ENCODE measurements at places on chromosomes 7 and 10.

- no peak for DNase-seq
Measured at GRCh38 chr7:96452146-96452545, 130.2 kb upstream of the SLC25A13 start.

DNA sequence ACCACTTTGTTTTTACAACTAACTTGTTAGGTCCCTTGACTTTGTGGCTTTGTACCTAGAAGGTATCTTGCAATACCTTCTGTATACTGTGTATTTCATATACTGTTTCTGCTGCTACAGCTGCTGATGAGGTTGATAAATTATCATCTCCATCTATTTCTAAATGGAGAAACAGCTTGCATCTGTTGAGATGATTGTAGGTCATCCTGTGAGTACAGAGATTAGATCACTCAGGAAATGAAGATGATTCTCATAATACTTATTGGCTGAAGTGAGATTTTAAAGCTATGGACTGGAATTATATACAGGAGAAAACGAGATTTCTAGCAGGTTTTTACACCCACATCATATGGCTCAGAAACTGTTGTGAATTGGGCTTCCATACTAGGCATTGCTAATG is 280.5 kb downstream of the KCND2 start:
- no peak for DNase-seq

GRCh38 chr7:18962031-18962430 is 155.4 kb downstream of the TWIST1 start:
- DNase-seq, result no peak

- no peak for DNase-seq
Measured at GRCh38 chr7:44377681-44378421, 52.5 kb upstream of the CAMK2B start.

GRCh38 chr10:47176903-47177868 is 122.8 kb upstream of the GDF10 start:
- no peak for DNase-seq

GRCh38 chr7:25353732-25354131 is 125.4 kb upstream of the NPVF start:
- no peak for DNase-seq

GRCh38 chr7:94923412-94923811 is 16.0 kb downstream of the PPP1R9A start:
- DNase-seq, result no peak

GRCh38 chr10:73485320-73485719 is 10.5 kb downstream of the PPP3CB start:
- no peak for DNase-seq

DNA sequence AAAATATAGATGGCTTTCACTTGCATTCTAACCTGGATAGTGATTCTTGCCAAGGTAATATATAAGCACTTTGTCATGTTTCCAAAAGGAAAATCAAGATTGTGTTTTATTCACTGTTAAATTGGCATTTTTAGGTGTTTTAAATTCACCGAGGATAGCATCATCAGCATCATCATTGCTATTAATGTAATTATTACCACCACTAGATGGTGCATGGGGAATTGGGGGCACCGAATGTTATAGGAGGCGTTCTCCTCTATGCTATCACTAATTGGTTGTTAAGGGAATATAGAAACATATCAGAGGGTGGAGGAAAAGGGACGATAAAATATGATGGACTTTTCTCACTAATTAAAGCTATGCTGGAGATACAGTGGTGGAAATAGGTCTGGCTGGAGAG is 95.5 kb downstream of the CELF2 start:
- DNase-seq, result no peak

- no peak for DNase-seq
Measured at GRCh38 chr10:11918384-11918783, 95.2 kb downstream of the PROSER2 start.

DNA sequence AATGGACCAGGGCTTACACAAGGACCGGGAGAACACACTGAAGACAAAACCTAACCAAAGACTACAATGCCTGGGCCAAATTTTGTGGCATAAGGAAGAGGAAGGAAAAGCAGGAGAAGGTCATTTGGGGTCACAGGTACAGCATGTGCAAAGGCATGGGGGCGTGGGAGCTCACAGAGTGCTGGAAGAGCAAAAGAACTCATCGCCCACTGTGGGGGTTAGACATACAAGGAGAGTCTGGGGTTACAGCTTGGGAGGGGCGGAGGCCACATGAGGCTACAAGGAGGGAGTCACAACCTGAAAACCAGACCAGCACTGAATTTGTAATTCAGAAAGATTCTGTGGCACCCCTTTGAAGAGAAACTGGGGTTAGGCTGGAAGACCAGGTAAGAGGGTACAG is 9.7 kb downstream of the PUS7 start:
- DNase-seq, result no peak

DNA sequence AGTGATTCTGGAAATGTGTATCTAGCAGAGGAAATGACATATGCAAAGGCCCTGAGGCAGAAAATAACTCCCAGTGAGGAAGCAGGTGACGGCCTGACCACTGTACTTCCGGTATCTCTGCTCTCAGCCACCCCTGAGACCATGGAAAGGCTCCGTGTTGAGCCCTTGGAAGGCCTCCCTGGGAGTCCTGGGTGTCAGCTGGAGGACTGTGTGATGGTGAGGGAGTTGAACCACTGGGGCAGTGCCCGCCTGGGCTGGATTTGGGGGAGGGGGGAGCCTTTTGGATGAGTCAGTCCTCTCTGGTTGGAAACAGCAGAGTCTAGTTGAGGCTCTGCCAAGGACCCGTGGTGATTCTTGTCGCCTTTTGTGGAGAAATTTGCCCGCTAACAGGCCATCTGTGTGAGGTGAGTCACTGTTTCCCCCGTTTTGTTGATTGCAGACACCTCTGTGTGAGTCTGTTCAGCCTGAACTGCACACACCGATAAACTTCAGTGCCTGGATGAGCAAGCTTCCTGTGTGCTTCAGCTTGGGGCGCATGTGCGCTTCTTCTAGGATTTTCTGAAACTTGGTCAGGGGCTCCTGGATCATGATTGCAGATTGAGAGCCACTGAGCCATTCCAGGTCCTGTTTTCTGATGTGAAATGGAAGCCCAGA is 98.6 kb downstream of the GRK5 start:
- peak; percentile 48 for DNase-seq

- DNase-seq, result no peak
Measured at GRCh38 chr10:14670551-14671240, 104.0 kb downstream of the FAM107B start.

- DNase-seq, result no peak
Measured at GRCh38 chr7:51229106-51229537, 87.5 kb downstream of the COBL start.

DNA sequence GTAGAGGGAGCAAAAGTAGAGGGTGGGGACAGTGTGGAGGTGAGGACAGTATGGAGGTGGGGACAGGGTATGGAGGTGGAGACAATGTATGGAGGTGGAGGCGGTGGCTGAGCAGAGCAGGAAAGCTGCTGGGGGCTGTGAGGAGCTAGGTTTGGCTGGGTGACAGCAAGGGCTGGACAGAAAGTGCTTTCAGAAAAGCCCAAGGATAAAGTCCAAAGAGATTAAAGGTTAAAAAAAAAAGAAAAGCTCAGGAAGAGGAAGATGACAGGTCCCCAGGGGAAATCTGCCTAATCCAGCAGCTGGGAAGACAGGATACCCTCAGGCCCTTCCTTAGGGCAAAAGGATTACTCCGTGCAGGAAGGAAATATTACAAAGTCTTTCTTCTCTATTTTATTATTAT is 32.1 kb upstream of the PFKFB3 start:
- no peak for DNase-seq

GRCh38 chr10:113515161-113515560 is 37.7 kb upstream of the HABP2 start:
- DNase-seq, result no peak

- DNase-seq, result no peak
Measured at GRCh38 chr10:30047924-30048531, 11.4 kb downstream of the JCAD start.

GRCh38 chr7:84744385-84744784 is 442.5 kb downstream of the SEMA3D start:
- DNase-seq, result no peak

DNA sequence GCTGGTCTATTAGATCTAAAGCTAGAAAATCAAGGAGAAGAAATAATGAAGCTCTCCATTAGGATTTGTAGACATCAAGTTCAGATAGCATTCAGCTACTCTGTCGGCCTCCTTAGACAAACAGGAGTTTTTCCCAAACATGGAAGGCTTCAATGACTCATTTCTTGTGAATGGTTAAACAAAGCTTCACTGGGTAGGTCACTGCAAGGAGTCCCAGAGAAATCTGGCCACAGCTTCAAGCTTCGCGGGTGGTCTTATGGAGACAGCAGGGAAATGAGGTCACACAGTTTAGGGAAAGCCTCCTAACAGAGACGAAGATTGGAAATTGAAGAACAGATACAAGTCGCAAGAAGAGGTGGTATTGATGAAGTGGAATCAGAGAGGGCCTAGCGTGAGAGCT is 22.6 kb upstream of the LRRC72 start:
- no peak for DNase-seq

- no peak for DNase-seq
Measured at GRCh38 chr7:155108144-155108901, 38.2 kb downstream of the HTR5A start.

GRCh38 chr7:116763647-116764046 is 91.7 kb downstream of the MET start:
- no peak for DNase-seq

DNA sequence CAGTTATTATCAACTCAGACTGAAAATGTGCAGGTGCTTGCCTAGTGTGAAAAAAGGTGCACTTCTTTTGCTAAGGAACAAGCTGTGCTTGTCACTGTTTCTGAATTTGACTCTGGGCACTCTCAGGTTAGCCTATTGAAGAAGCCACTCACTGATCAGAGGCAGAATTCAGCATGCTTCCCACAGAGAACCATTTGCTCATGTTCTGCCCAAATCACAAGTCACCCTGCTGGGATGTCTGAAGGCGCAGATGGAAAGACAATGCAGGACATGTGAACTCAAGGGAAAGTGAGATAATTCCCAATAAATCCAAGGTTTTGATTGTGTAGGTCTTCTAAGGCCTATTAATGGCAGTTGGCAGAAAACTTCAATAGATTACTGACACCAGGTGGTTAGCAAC is 47.8 kb upstream of the CSTF2T start:
- DNase-seq, result no peak

DNA sequence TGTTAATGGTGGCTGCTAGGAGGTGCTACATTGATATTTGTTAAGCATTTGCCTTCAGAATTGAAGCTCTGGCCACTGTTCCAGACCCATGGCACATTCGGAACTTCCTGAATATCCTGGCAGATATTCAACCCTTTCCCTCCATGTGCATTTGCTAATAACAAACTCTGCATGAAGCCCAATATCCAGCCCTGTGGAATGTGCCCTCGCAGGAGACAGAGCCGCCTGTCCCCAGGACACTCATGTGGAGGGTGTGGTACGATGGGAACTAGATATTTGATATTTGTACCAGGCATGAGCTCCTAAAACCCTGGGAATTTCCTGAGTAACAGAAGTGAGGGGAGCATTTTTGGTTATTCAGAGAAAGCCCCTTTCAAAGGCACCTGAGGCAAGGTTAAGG is 21.6 kb upstream of the ARHGAP22 start:
- DNase-seq, result no peak

DNA sequence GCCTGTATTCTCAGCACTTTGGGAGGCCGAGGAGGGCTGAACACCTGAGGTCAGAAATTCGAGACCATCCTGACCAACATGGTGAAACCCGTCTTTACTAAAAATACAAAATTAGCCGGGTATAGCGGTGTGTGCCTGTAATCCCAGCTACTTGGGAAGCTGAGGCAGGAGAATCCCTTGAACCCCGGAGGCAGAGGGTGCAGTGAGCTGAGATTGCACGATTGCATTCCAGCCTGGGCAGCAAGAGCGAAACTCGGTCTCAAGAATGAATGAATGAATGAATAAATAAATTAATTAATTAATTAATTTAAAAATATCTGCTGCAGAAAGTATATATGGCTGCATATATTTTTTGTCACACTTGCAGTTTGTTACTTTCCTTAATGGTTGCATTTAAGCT is 781.8 kb downstream of the DNAJB9 start:
- no peak for DNase-seq

- no peak for DNase-seq
Measured at GRCh38 chr10:86108696-86109095, 257.9 kb downstream of the GRID1 start.

- DNase-seq, result no peak
Measured at GRCh38 chr7:77538281-77539212, 1.5 kb downstream of the PTPN12 start.

DNA sequence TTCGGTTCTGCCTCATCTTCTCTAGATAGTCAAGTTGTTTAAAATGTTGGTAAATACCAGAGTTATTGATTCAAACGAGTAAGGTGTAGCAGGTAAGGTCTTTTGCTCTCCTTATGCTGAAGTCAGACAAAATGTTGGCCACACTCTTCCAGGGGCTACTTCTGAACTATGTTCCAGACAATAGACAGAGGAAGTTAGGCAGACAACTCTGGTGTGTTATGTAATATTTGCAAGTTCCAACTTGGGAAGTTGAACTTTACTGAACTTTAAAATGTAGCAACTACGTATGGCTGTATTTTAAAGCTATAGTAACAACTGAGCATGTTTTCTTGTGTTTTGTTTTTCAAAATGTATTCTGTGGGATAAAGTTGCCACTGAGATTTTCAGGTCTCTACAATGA is 125.7 kb upstream of the NEBL start:
- DNase-seq, result no peak

- DNase-seq, result no peak
Measured at GRCh38 chr10:14826076-14826829, 11.6 kb downstream of the CDNF start.

DNA sequence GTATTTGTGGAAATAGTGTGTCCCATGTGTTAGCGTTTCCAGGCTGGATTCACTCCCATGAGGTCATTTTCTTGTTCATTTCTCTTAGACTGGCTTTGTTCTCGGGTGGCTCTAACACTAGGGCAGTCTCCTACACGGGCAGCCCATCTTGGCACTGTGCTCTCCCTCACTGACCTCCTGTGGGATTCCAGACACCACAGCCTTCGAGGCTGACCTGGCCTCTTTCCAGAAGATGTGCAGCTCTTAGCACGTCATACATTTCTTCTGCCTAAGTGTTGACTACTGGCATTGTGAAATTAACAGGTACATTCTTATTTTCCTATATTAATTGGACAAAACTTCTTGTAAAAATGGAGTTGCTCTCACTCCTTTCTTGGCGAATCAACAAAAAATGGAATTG is 72.8 kb downstream of the INSYN2A start:
- DNase-seq, result no peak

DNA sequence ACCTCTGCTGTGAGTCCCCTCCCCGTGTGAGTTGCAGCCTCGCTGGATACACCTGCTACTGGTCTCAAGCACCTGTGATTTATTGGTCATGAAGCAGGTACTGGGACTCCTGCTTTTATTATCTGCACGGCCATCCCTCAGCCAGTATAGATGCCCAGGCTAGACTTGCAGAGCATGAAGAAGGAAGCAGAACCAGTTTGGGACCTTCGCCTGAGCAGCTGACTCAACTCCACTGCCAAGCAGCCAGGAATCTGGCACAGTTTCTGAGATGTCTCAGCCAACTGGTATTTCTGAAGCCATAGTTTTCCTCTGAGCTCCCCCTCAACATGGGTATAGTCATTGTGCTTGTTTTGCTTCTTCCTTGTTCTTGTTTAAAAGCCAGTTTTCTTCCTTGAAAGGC is 28.0 kb upstream of the SLC39A12 start:
- DNase-seq, result no peak

GRCh38 chr7:97971120-97971989 is 18.6 kb downstream of the OCM2 start:
- DNase-seq, result no peak

Measured in activated naive CD4-positive, alpha-beta T cell (primary cell).